NCI-H2081 (cell line): ENCODE measurements at places on chromosomes 4 and X.
A peak's percentile ranks its signal among the peaks of the same experiment; 100 is the strongest.

- DNase-seq = peak; percentile 2
These were observed 153.6 kb upstream of the INTU start for GRCh38 chr4:127479031-127479622.

GRCh38 chr4:53089936-53090729, 228.0 kb downstream of the RASL11B start:
- DNase-seq = no peak

DNA sequence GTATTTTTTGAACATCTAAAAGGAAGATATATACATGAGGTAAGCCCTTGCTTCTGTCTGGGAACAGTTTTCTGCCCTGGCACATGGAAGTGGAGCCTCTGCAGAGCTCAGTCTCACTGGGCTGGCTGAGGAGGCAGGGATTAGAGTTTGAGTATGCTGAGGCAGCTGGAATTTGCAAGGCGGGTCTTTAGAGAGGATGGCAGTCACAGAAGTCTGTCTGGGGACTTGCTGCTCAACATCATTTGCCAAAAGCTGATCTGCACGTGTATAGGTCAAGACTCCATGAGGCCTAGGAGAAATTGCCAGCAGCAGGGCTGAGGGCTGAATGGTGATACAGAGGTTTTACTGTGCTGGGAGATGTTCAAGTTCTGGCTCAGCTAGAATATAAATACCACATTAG, 163.6 kb upstream of the ANK2 start:
- no peak for DNase-seq

- no peak for DNase-seq
These were observed 72.6 kb downstream of the TAF1 start for GRCh38 chrX:71438750-71439149.

- no peak for DNase-seq
These were observed 23.0 kb downstream of the CDKL5 start for GRCh38 chrX:18448416-18448815.

DNA sequence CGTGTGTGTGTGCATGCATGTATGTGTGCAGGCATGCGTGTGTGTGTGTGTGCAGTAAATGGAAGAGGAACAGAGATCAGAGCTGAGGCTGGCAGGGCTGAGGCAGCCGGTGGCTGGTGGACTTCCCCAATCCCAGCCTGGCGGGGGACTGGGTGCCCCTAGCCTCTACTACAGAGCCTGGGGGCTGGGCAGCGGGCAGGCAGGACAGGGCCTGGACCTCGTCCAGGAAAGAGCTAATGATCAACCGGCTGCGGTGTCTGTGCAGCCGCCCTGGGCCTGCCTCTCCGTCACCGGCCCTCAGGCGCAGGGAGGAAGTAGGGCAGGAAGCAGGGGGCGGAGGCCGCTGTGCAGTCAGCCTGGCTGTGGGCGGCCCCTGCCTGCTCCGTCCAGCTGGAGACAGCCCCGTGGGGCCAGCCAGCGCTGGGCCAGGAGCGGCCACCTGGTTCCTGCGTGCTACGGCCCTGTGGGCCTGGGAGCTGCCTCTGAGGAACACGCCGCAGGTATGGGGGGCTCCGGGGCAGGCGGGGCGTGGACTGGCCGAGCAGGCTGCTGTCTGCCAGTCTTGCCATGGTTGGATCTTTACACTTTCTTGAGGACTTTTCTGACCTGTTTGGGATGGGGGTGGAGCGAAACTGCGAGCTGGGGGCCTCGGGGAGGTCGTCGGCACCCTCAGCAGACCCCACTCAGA, at the start of gene SH3TC1:
SH3TC1 (plus strand) TSS at position 385 of the 688 bp plus-strand sequence. CDS start 5,905 bp downstream, outside the sequence.
- peak; percentile 84 for DNase-seq

DNA sequence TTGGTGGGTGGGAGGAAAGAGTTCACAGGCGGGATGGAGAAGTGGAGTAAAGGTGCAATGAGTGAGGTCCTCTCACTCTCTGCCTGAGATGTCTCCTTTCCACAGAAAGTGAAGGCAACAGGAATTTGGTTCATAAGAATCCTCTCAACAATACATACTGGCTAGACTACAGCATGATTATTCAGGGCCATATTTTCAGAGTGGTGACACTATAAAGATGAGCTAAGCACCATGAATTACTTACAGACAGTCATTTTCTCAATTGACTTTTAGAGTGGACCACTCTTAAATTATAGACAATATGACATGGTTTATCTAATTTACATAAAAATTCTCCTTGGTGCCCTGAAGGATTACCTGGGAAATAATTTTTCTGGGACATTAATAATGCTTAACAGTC, 286.1 kb upstream of the MAD2L1 start:
- no peak for DNase-seq
